ENCODE measurements at places on chromosomes 5 and 9.

GRCh38 chr5:21452449-21452848 is 1400.7 kb downstream of the CDH12 start:
- DNase-seq: no peak

DNA sequence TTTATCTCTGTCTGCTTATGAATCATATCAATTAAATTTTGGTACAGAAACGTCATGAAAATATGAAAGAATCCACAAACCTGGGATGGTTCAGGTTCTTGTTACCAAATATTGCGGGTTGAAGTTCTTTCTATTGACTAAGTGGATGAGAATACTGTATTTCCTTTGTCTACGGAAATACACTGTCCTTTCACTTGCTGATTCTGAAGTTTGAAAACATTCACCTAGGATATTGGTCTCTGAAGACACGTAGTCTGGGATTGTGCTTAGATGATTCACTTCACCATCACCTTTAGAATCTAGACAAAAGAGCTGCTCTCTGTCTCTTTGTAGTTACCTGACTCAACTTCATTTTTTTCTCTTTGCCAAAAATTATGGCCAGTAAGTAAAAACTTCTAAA is 222.4 kb downstream of the FBN2 start:
- no peak for DNase-seq

DNA sequence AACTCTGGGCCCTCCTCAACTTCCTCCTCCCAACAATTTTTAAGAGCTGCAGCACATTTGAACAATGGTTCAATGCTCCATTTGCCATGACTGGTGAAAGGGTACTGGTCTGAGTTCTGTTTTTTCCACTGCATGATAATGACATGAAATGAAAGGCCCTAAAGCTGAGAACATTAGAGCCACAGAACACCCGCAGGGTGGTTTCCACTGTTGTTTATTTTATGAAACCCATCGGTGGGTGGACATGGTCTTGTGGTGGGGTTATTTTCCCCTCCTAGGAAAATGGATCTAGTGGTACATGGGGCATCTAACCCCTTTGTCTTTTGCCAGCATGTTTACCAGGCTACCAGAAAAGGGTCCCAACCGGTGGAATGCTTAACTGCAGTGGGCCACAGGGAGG is 71.8 kb downstream of the SMARCA2 start:
- DNase-seq: no peak

- DNase-seq: no peak
These were observed 120.0 kb upstream of the CACNA1B start for GRCh38 chr9:137757613-137758029.

- DNase-seq: no peak
These were observed 3.8 kb upstream of the NPDC1 start for GRCh38 chr9:137049544-137050449.

DNA sequence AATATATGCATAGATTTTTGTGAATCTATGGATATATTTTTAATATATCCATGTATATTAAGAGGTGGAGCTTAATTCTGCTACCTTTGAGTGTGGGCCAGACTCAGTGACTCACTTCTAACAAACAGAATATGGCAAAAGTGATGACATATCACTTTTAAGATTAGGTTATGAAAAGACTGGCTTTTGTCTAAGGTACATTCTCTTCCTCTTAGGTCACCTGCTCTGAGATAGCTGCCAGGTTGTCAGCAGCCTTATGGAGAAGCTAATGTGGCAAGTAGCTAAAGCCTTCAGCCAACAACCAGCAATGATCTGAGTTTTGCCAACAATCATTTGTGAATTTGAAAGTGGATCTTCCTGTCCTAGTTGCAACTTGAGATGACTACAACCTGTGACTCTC is 83.8 kb downstream of the ANKRD31 start:
- DNase-seq: no peak

DNA sequence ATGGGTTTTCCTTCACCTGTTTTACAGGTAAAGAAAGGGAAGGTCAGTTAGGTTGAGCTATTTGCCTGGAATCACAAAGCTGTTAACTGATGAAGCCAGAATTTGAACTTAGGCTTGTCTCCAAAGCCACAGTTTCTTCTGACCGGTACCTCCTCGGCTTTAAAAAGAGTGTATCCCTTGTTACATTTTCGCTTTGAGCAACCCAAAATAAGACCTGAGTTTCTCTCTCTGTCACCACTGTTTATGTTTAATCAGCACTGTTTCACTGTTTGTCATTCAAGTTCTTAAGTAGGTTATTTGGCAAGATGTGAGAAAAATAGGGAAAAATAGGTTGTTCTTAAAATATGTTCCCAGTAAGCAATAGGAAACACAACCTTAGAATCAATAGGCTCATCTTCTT is 84.6 kb downstream of the VCAN start:
- DNase-seq: no peak

DNA sequence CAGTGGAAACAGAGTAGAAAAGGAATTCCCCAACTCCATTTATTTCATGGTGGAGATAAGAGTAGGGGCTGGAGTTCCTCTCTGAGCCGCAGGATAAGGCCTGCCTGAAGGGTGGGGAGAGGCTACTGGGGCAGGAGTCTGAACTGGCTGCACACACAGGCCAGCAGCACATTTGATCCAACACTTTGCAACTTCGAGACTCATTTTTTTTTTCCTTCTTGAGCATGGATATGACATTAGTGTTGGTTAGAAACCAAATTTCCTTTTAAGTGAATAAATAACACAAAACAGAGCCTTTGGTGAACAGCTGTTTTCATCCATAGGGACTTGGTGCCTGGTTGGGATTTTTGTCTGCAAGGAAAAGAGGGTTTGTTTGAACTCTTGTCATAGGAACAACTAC is 76.6 kb downstream of the RALGPS1 start:
- no peak for DNase-seq

DNA sequence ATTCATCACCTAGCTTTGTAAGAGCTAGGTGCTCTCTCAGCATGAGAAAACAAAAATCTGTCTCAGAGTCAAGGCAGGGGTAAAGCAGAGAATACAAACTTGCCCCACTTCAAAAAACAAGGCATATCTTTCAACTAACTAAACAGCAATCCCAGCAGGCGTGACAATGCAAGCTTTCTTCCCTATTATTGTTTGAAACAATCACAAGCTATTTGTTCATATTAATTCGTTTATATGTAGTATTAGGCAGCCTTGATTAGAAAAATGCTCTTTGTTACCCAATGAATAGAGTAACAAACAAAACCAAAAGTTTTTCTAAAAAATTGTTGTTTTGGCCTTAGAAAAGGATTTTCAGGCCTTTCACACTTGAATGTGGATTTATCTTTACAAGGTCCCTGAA is 71.1 kb downstream of the LPAR1 start:
- DNase-seq: no peak

- DNase-seq: no peak
These were observed 31.7 kb downstream of the PRRX2 start for GRCh38 chr9:129696944-129697655.

DNA sequence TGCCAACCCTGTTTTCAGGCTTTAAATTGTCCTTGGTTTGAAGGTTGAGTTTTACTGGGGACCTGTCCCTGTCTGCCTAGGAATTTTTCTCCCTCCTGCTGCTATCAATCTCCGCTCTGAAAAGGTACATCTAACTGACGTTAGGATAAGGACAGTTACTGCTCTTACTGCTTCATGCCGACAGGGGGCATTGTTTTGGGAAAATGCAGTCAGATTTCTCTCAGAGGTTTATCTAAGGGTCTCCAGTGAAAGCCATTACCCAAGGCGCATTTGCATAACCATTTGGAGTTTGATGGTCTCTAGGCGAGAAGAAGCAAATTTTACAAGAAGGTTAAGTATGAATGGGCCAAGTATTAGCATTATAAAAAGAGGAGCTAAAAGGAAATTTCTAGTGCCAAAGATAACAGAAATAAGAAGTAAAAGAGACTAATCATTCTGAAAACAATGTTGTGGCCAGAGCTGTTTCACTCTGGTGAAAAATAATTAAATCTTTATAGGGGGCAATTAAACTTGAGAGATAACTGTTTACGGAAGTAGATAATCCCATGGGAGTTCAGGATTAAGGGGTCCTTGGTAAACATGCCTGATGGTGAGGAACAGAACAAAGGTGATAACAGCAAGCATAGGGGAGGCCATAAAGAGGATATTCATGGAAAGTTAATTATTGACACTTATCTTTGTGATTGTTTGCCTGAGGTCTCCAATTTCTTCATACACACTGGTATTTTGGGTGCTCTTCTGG is 605.0 kb downstream of the MTRR start:
- DNase-seq: no peak

DNA sequence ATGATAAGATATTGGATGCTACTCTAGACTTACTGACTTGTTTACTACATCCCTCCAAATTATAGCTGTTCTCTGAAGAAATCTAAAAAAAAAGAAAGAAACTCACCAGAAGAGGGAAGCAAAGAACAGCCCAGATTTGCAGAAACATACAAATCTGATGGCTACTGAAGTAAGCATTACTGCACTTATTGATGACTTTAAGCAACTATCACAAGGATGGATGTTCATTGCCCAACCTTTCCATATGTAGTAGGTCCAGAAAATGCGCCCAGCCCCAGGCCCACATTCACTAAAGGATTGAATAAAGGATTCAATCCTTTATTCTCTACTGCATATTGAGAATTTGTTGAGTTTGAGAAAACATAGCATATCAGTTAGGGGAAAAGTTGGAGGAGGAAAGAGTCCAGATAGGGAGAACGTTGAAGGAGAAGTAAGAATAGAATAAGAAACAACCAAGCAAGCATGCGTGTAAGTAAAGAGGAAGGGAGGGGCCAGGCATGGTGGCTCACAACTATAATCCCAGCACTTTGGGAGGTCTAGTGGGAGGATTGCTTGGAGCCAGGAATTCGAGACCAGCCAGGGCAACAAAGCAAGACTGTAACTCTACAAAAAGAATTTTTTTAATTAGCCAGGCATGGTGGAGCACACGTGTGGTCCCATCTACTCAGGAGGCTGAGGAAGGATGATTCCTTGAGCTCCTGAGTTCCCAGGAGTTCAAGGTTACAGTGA is 33.8 kb upstream of the DTWD2 start:
- peak; percentile 9 for DNase-seq

- DNase-seq: no peak
These were observed 22.1 kb downstream of the MRPL36 start for GRCh38 chr5:1777281-1778137.

- no peak for DNase-seq
These were observed 38.8 kb downstream of the PROP1 start for GRCh38 chr5:177957241-177957640.

GRCh38 chr5:59380350-59380951 is 513.1 kb downstream of the PDE4D start:
- peak; percentile 55 for DNase-seq

GRCh38 chr5:31965227-31965626 is 208.9 kb downstream of the GOLPH3 start:
- no peak for DNase-seq

- no peak for DNase-seq
These were observed 560.6 kb upstream of the CYLC2 start for GRCh38 chr9:102434545-102434944.

DNA sequence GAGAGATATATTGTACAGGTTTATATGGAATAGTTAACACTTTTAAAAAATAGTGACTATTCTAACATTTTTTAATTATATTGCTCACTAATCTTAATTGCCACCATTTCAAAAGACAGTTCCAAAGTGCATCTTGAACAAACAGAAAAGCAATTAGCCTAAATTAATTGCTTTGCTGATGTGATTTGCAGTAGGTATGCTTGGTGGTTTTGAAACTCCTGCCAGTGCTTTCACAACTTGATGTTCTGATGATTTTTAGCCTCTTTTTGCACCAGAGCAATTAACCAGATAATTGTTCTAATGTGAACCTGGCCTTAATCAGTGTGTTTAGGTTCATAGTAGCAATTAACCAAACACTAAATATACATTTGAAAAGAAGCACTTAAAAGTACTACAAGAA is 207.6 kb downstream of the FBXL17 start:
- no peak for DNase-seq

DNA sequence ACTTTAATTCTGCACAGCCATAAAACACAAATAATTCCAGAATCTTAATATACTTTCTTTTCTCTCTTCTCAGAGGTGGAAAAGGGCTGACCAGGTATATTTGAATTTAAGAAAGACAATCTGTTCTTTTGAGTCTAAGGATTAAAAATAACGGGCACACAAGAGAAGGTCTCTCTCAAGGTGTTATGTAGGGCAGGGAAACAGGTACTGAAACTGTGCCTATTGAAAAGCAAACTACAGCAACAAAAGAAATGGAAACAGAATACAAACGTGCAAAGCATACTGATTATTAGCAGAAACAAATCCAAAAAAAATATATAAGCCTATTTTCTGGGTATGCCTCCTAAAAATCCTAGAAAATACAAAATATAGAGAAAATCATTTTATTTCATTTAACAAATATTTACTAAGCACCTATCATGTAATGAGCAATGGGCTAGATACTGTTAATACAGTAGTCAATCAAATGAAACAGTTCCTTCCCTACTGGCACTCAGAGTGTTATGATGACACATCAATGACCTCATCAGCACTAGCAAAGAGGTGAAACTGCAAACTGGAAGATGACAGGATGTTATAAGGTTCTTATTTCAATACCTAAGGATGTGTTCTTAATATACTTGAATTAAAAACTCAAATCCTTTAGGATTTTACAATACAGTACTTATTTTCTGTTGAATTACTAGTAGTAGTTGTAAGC is 87.7 kb downstream of the AUH start:
- DNase-seq: no peak

GRCh38 chr5:87010736-87011135 is 256.9 kb upstream of the RASA1 start:
- DNase-seq: no peak

- no peak for DNase-seq
These were observed 60.2 kb downstream of the MLLT3 start for GRCh38 chr9:20562051-20562450.

DNA sequence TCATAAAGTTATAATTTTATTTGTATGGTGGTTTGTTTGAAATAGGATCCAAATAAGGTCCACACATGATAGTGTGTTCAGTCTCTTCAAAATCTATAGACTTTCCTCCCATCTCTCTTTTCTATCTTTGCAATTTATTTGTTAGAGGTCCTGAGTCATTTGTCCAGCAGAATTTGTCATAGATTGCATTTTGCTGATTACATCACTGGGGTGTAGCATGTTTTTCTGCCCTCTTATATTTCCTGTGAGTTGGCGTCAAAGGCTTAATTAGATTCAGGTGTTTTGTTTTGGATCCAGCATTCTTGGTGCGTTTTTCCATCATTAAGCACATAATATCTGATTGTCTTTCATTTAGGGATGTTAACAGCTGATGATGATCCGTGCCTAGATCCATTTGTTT is 15.0 kb downstream of the CYFIP2 start:
- DNase-seq: no peak

GRCh38 chr9:124214596-124215367 is 43.0 kb upstream of the NEK6 start:
- no peak for DNase-seq

DNA sequence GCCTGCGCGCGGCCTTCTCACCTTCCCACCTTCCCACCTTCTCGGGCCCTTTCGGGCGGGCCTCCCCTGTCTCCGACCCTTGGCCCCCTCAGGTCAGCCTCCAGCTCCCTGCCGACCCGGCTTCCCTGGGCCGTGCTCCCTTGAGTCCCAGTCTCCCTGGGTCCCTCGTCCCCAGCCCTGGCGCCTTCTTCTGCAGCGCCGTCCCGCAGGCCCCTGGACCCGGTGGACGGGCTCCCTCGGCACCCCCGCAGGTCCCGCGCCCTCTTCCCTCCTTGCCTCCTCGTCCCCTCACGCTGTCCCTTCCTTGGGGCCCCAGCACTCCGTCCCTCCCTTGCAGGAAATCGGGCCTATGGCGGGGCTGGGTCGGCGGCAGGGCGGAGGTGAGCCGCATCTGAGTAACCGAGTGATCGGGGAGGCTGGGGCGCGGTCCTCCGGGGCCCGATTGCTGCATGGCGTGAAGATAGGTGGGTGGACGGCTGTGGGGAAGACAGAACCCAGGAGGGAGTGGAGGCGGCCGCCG is 7.6 kb downstream of the ARPC5L start:
- no peak for DNase-seq

All from glomerular endothelial cell (primary cell).